ENCODE measurements at places on chromosomes 3 and 15.

DNA sequence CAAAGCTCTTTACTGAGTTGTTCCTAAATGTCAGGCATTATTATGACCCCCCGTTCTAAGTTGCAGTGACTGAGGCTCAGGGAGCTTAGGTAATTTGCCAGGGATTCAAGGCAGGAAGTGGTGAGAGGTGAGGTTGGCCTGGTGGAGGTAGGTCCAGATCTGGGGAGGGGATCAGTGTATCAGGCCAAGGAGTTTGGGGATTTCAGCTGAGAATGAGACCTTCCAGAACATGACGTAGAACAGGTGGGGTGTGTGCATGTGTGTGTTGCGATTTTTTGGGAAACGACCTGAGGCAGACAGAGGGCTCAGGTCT is 41.1 kb upstream of the MRPS22 start:
- no peak for DNase-seq

- DNase-seq, result no peak
These were observed 9.9 kb downstream of the RRP9 start for GRCh38 chr3:51931756-51932155.

- DNase-seq, result no peak
These were observed 3.6 kb upstream of the C3orf85 start for GRCh38 chr3:109132801-109133473.

DNA sequence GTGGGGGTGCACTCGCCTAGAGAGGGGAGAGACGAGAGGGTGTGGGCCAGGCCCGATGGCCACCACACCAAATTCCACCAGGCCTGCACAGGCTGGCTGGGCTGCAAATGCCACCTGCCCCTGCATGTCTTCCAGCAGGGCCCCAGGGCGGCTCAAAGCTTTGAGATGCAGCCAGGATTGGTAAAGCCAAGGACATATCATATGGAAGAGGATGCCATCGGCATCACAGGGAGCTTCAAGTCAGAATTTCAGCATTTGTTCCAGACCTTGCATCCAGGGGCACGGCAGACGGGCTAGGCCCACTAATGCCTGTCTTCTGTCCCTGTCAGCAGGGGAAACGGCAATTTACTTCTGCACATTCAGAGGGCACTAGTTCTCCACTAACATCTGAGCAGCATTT is 97.8 kb downstream of the NUP210 start:
- DNase-seq, result no peak

GRCh38 chr3:177330779-177331178 is 133.5 kb upstream of the TBL1XR1 start:
- DNase-seq, result peak; percentile 12

- DNase-seq, result no peak
These were observed 71.2 kb downstream of the RORA start for GRCh38 chr15:61157933-61158332.

GRCh38 chr3:94336046-94336753 is 273.3 kb downstream of the NSUN3 start:
- peak; percentile 75 for DNase-seq

- no peak for DNase-seq
These were observed 270.6 kb upstream of the RGMA start for GRCh38 chr15:93359425-93360131.

DNA sequence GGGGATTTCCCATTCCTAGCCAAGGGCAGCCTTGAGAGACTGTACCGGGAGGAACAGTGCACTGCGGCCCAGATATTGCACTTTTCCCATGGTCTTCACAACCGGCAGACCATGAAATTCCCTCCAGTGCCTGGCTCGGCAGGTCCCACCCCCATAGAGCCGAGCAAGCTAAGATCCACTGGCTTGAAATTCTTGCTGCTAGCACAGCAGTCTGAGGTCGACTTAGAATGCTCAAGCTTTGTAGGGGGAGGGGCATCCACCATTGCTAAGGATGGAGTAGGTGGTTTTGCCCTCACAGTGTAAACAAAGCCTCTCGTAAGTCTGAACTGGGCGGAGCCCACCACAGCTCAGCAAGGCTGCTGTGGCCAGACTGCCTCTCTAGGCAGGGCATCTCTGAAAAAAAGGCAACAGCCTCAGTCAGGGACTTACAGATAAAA is 156.3 kb downstream of the FRMD5 start:
- DNase-seq, result peak; percentile 22

DNA sequence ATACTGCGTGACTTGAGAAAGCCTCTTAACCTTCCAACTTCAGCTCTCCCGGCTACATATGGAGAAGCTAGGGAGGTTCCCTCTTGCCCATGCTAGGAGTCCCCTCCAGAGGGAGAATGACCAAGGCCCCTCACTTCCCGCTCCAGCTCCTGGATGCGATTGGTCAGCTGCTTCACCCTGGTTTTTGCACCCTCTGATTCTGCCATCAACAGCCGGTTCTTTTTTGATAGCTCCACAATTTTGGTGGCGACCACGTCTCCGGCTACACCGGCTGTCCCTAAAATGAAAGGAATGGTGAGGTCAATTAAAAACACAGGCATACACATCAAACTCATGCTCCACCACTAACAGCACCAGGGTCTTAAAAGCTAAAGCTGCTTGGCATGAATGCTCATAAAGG is 20.6 kb downstream of the CCDC13 start:
- DNase-seq, result no peak
